Stimulated activated CD8-positive, alpha-beta memory T cell treated with anti-CD3 and anti-CD28 coated beads, Interleukin-15, amount 100 ng/mL, for 48 hours (primary cell): ENCODE measurements at places on chromosomes 6 and 20.

GRCh38 chr6:26485112-26485780, 14.9 kb upstream of the BTN1A1 start:
- no peak for DNase-seq

GRCh38 chr6:41294214-41294872, 7.9 kb upstream of the TREM1 start:
- no peak for DNase-seq

DNA sequence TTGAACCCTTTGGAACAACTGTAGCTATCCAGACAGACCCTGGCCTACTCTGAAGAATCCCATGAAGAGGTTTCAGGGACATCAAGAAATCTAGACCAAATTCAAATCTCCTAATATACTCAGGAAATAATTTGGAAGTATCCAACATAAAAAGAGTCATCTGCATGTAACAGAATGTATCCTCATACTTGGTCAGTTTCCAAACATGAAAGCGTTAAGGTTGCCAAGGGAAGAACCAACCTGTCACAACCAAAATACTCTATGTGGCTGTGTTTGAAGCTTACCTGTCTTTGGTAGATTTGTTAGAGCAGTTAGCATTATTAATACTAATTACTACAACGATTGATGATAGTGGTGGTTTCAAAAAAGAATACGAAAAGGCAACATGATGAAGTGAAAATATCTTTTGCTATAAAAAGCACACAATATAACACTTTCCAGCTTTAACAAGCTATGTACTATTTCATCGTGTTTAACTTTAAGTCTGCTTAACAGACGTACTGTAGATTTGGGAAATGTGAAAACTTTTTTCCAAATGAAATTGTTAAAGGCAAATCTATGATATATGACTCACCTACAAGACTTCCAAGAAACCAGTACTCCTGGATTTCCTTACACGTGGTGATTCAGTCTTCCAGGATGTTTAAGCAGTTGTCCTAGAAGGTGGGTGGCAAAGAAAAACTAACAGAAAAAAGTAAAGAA, 46.6 kb upstream of the ENPP1 start:
- DNase-seq = no peak

- no peak for DNase-seq
These were observed 1.4 kb downstream of the GRIK2 start for GRCh38 chr6:101394936-101395335.

GRCh38 chr6:12069891-12070529, 57.9 kb downstream of the HIVEP1 start:
- DNase-seq = no peak
